ENCODE measurements at places on chromosomes 3 and 15.

DNA sequence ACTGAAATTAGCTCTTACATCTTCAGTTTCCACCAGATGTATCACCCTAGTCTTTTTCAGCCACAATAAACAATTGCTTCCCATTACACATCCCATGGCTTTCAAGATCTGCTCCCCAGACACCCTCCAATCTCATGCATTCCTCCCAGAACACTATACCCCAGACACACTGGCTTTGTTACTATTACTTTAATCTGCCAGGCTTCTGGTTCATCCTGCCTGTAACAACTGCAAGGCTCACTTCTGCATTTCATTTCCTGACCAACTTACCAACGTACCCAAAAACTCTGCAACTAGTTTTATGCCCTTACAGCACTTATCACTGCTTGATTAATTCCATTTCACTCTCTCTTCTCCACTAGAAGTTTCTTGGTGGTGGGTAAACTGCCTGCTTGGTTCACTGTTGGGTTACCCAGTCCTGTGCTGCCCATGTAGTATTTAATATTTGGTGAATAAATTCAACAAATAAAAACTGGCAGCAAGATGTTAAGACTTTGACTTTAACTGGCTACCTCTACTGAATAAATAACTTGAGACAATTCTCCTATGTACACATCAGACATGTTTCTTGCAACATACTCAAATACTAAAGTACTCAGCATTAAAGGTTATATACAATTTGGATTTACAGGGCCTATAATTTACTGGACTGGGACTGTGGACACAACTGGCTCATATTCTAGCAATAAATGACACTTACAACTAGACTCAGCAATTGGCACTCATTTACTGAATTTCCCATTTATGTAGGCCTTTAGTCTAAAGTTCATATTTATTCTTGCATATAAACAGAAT is 2.7 kb downstream of the RPL22L1 start:
- DNase-seq = no peak

DNA sequence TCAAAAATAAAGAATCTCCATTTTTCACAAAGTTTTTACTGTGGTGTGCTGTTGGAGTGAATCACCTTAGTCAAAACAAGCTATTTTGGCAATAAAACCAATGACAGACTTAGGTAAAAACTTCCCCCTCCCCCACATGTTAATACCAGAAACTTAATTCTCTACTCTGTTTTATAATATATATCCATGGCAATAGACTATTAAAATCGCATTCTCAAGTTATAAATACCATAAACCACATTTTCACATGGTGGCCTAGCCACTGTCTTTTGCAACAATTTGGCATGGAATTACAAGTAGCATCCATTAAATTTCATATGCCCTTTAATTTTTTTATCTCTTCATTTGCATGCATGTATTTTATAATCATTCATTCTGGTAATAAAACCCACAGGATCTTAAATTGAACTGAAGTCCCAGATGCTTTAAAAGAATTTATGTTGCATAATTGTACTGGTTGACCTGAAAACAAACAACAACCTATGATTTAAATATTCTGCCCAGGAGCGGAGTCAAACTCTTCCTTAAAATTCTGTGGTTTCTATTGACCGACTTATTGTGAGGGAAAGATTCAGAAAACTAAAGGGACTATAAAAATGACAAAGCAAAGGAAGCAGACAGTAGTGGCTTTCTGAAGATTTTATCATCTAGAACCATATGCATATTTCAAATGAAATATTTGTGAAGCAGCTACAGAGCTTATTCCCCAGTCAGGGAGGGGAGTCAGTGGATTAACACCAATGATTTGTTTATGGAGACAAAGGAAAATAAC is 229.0 kb upstream of the TBL1XR1 start:
- DNase-seq = no peak

DNA sequence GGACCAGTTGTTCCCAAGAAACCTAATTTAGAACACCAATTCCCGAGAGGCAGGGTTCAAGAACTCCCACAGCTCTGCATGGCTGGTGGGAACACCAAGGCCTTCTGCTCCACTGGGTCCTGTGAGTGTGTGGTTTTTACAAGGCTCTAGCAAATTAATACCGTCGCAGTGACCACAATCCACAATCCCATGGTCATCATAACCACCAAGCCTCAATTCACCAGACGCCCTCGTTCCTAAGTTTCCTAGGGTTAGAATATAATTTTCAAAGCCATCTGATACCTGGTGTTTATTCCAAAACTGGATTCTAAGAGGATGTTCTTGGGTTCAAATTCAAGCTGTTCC is 114.9 kb upstream of the RPL32 start:
- no peak for DNase-seq

DNA sequence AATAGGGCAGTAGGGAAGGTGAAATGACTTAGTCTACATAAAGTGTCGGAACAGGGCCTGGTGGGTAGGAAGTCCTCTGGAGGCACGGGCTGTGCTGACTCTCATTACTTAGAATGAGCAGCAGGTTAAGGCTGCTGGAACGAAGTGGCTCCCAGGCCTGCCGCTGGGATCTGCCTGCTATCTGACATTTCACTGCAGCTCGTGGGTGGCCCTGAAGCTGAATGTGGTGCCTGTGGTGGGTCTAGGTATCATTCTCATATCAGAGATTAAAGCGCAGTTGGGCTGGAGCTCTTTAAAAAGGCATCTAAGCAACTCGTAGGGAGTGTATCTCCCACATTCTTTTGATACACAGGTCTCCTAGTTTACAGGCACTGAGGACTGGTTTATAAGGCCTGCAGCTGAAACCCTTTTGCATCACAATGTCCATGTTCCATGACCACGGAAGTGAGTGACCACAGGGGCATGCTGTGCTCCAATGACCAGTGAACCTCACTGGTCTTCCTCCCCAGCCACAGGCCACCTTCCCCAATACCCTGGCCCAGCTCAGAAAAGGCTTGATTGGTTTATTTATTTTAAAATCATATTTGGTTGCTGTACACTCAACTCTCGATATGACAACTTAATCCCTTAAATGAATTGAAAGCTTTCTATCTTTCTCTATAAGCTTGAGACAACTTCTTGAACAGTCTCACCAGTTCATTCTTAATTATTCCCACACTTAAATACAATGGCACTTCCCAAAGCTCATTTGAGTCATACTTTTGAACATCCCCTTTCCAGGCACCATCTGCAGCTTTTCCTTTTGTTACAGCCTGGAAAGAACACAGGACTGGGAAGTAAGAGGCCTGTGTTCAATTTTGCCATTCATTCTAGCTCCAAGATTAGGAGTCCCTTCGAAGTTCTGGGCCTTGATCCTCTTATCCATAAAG is 19.0 kb downstream of the ADAMTS9 start:
- no peak for DNase-seq

DNA sequence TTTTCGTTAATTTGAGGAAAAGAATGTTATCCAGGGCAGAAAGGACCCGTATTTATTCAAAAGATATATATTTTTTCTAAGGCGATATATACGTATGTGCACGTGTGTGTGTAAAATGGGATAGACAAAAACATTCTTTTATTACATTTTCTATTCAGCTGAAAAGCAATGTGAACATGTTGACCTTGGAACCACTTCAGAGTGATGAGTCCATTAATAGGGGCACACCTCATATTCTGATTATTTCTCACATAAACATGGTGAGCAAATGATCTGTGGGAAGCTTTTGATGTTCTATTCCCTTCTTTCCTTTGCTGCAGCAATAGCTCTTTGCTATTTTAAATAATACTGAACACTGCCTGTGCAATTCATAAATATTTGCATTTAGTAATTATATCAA is 87.6 kb downstream of the SYNPR start:
- DNase-seq = no peak

GRCh38 chr15:67924359-67924974 is 84.6 kb upstream of the RNU6-1 start:
- DNase-seq = no peak

- no peak for DNase-seq
Measured at GRCh38 chr15:71526060-71526820, 284.1 kb upstream of the NR2E3 start.

DNA sequence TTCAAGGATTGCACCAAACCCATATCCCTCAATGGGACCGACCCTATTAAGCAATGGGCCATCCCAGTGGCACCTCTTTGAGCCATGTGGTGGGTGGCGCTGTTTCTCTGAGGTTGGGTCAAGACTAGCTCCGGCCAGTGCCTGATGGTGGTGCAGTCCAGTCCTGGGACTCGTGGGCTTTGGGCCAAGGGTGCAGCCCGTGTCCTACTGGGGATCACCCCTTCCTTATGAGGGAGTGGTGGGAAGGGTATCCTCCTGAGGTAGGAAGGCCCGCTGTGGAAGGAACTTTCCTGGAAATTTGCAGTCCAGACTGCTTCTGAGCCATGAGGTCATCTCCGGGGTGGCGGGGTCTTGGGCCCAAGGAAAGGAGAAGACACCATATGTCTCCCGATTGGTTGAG is 231.6 kb downstream of the SNRPN start:
- DNase-seq = no peak

GRCh38 chr3:71322154-71322553 is 261.4 kb downstream of the FOXP1 start:
- DNase-seq = no peak

DNA sequence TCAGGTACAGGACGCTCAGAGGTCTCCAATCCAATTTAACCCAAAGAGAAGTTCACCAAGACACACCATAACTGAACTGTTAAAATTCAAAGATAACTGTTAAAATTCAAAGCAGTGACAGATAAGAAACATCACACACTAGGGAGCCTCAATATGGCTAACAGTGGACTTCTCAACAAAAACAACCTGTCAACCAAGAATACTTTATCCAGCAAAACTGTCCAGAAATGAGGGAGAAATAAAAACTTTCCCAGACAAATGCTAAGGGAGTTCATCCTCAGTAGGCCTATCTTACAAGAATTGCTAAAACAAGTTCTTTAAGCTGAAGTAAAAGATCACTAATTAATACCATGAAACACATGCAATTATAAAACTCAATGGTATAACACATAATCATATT is 36.3 kb upstream of the MYLK start:
- DNase-seq = no peak

DNA sequence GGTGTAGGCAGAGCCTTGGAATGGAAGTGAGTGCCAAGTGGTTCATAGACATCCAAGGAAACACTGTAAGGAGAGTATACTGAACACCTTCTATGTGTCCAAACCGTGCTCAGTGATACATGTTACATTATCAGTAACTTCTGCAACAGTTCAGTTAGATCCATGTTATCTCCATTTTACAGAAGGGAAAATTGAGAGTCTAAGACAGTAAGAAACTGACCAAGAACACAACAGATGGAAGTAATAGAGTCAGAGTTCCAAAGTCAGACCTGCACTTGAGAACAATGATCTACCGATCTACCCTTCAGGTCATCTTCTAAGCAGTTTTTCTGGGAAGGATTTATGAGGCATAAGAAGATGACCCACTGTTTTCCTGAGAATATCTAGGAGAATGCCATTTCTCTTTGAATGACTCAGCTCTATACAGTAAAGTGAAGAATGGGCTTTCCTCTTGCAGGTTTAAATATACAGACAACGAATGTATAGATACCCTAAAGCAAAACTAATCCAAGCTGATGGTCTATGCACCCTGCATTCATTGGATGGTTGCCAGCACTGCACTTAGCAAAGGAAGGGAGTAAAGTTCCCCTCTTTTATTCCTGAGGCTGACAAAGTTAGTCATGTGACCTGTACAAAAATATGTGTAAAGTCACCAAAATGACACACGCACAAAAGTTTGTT is 604.1 kb upstream of the MDFIC2 start:
- no peak for DNase-seq

- DNase-seq = no peak
Measured at GRCh38 chr3:177104299-177104992, 92.8 kb downstream of the TBL1XR1 start.

DNA sequence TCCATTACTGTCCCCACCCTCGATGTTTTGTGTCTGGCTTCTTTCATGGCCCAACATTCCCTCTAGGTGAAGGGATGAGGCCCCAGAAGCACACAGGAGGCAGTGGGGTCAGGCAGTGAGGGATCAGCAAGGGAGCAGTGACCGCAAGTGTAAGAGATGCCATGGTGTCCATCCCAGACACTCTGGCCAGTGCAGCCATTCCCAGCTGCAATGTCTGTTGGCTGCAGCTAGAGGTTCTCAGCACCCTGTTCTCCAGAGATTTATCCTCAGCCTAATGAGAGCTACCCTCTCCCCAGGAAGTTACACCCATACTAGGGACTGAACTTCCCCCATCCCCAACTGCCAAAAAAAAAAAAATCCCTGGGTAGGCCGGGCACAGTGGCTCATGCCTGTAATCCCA is 40.2 kb downstream of the TRANK1 start:
- no peak for DNase-seq

- no peak for DNase-seq
Measured at GRCh38 chr15:87877114-87877810, 379.3 kb downstream of the NTRK3 start.

- no peak for DNase-seq
Measured at GRCh38 chr3:25021816-25022215, 406.2 kb upstream of the RARB start.

DNA sequence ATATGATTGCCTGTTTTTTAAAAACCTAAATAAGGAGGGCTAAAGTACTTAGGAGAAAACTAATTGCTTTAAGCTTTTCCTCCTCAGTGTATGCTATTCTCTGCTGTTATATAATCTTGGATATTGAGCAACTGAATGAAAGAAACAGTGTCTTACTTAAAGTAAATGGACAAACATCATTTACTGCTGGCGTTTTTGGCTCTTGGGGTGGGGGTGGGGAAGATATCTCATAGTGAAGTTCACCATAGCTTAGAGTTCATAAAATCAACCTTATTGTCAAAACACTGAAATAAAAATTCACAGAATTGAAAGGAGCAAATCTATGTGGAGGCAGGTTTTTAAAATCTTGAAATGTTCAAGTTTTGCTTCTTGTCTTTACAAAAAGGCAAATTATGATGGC is 256.4 kb upstream of the SOX2 start:
- DNase-seq = no peak

- DNase-seq = no peak
Measured at GRCh38 chr3:54311211-54311747, 188.9 kb downstream of the CACNA2D3 start.

GRCh38 chr3:13528217-13528867 is 20.6 kb upstream of the FBLN2 start:
- no peak for DNase-seq

- DNase-seq = no peak
Measured at GRCh38 chr3:148202386-148202785, 495.3 kb upstream of the AGTR1 start.

DNA sequence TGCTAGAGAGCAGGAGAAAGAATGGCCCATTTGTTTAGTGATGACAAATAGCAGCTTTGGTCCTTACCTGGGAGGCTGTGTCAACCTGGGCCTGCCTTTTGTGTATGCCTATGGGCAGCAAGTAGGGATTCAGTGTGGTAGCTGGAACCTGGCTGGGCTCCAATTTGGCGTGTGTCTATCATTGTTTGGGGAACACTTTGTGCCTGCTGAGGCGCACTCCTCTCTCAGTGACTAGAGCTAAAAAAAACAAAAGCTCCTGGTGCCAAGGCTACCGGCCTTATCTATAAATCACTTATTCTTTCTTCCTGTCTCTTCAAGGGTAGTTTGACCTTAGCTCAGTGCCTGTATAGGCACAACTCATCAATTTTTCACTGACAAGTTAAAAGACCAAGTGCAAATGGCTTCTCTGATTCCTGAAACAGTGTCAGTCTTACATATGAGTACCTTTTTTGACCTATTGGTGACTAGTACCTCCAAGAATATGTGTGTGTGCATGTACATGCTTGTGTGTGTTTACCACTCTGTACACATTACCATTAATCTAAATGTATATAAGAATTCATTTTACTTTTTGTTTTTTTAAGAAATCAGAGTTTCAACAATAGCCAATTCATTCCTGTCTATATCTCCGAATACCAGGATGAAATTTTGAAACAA is 54.6 kb downstream of the GMNC start:
- DNase-seq = no peak
